ENCODE measurements at places on chromosomes 3 and 15. TPM values are rescaled to one million over a fixed set of nuclear protein-coding genes. Genes with fewer than 3 reads are reported as not detected.

DNA sequence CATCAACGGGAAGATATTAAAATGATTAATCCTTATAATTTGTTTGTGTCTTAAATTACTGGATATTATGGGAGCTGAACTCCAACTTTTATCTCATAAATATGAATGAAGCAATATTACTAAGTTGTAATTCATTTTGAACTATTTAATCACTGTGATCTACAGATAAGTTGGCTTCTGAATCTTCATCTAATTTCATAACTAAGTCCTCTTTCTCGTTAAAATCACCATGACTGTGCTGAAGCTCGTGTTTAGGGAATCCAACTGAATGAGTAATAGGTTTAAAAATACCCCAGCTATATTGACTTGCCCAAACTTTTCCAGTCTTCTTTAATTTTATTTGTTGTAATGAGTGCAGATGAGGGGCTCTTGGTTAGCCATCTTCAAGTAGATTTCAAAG is 14.1 kb downstream of the MDFIC2 start:
- no peak for DNase-seq

GRCh38 chr3:56880720-56881575 is 79.2 kb upstream of the ARHGEF3 start:
- DNase-seq = no peak

DNA sequence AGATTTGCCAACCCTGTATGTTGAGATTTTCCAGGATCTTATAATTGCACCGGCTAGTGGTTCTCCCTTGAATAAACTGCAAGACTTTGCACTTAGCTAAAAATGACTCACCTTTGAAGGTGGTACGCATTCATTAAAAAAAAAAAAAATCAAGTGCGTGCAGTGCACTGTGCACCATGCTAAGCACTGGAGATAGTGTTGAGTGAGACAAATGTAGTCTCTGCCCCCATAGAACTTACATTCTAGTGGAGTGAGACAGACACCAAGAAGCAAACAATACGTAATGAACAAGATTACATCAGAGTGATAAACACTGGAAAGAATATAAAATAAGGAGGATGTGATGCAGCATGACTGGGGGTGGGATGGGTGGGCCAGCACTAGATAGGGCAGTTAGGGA is 69.4 kb downstream of the ITPR1 start:
- no peak for DNase-seq

DNA sequence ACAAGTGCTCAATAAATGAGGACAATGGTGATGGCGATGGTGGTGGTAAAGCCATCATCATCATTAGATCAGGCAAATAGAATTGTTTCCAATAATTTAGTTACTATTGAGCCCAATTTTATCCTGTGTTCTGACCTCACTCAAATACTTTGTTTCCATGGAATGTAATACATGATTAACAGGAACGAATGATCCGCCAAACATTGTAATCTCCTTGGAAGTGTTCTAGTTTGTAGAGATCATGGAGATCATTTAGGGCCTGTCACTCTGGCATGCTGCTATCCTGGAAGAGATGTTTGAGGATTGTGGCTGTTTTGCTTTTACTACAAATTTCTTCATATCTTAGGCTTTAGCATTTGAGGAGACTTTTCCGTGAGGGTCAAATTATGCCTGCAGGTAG is 2.8 kb downstream of the COL6A6 start:
- DNase-seq = no peak

DNA sequence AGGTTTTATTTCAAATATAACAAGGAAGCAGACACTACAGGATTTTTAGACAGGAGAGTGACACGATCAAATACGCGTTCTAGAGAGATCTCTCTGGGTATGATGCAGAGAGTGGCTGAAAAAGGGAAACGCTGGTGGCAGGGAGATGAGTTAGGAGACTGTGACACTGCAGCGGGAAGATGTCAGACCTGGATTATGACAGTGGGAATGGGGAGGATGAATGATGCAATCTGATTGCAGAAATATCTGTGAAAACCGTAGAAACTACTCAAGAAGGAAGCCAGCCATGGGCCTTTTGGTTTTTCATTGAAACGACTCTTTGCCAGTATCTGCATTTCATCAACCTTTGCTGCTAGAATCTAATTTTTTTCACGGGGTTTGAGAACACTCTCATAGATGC is 157.9 kb downstream of the FAM43A start:
- no peak for DNase-seq

DNA sequence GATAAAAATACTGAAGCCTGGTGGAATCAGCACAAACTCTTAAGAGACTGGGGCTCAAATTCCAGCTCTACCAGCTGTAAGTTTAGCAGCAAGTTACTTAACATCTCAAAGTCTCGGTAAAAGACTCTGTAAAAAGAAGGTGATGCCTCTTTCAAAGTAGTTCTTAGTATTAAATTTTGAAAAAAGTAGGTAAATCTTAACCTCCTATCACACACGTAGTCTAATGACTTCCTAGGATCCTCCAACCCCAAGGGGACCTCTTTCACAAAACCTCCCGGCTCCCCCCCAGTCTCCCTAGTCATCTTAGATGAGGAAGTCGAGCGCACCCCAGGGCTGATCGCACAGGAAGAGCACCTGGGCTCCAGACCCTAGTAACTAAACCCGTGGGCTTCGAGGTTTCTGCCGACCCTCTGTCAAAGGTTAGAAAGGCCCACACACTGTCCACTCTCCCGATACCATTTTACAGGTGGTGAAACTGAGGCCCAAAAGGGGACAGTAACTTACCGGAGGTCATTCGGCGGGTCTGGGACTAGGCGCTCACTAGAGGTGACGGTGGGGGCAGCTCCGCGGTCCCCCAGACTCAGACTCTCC is 427 bp downstream of the MBD4 start:
- no peak for DNase-seq

- DNase-seq = no peak
Observed at GRCh38 chr15:99692825-99693224, 40.4 kb downstream of the LYSMD4 start.

GRCh38 chr3:185764163-185764979 is 60.5 kb downstream of the IGF2BP2 start:
- DNase-seq = no peak

The IL17RD gene
- 3.1 TPM for total RNA-seq

The ATP10A gene
- 59.4 TPM for total RNA-seq

- no peak for DNase-seq
Observed at GRCh38 chr3:64272842-64273241, 47.6 kb upstream of the PRICKLE2 start.

DNA sequence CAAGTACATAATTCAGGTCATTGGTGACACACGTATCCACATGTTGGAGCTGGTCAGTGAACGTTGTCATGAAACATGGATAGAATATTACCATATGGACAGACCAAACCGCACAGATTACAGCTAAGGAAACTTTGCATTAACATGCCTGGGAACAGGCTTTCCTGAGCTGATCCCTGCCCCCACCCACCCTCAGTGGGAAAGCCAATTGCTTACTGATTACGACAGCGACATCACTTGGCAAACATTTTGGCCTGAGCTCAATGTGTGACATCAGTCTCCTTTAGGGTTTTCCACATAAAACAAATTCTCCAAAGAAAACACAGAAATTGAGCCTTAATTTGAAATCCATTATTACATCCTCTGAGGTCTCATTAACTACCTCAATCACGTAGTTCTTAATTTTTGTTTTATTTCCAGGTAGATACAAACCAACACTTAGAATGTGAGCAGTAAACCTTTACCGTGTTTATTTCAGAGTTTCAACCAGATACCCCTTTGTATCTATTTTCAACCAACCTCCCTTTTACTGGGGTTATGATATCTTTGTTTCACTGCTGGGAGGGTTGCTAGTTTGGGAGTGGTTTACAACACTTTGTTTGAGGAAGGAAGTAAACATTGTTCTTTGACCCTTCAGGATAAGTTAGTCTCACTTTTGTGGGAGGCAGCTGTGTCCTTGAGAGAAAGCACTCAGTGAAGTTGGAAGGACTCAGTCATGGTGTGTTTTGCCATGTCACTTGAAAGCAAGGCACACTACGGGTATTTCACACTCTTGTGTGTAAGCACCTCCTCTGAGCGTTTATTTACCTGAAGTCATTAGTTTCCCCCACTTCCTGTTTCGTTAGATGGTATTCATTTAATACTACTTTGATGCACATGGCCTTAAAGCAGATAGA is 103.1 kb downstream of the CMSS1 start:
- DNase-seq = no peak

- no peak for DNase-seq
Observed at GRCh38 chr15:82168757-82169156, 93.8 kb downstream of the EFL1 start.

DNA sequence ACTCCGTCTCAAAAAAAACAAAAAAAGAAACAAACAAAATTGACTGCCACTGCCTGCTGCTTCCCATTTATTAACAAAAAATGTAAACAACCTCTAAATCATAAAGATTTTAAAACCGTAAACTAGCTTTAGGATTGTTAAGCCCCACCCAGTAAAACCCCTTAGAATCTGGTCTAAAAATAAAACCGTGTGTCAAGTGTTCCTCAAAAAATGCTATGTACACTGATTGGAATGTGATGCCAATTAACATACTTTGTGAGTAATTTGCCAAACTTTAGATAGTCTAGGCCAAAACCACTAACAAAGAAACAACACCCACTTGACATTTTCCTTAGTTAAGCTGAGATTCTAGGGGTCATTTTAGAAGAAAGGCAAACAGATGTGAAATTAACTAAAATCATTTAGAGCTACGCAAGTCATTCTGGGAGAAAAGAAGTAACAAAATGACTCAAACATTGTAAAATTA is 5.3 kb downstream of the RAF1 start:
- DNase-seq = no peak

The MCTP2 gene
- 16.6 TPM for total RNA-seq

The GPR87 gene
- total RNA-seq = not detected

DNA sequence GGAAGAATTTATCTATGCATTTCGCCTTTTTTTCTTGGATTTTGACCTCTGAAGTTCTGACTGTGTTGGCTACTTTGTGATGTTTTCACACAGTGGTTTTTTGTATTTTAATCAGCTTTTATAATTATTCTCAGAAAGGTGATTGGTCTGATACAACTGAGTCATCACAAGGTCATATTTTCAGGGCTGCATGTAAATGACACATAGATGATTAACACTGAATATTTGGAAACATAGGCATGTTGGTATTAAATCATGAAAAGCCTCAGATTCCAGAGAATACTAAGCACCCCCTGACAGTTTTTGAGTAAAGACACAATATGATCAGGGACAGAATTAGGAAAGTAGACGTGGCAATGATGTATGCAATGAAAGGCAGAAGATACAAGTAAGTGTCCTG is 175.5 kb upstream of the SLCO3A1 start:
- DNase-seq = no peak

DNA sequence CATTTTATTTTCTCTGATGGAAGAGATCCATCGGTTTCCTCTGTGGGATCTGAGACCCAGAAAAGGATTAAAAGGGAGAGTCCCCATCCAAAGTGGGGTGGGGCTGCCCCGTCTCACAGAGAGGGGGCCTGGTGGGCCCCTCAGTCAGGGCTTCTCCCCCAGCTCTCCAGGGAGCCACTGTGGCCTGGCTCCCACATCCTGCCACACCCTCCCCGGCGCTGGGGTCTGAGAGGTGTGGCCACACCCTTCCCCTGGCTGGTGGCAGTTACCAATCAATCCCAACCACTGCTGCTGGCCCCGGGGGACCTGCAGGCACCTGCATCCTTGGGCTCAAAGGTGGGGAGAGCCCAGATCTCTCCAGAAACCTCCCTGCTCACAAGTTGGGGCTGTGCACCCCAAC is 161.8 kb upstream of the IQSEC1 start:
- DNase-seq = no peak

DNA sequence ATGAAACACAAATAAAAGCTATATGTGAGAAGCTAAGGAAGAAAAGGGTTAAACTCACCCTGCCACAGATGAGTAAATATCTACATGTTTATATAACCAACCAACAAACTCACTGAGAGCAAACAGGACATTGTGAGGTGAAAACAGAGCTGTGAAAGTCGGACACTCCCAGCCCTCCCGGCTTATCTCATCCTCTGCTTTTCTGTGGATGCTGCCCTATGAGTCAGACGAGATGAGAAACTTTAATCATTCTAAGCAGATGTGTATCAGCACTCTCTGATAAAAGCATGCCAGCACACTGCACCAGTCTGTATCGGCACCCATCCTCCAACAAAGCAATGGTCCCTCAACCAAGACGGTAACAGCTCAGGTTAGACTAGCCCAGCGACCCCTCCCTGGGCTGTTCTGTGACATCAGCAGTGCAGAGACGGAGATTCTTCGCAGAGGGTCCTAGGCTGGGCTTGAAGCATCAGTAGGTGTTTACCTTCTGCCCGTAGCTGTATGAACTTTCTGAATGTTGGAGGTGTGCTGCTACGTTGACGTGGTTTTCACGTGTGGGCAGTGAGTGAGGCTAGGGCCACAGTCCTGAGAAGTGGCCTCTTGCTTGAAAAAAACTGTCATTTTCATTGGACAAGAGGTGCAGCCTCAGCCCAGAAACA is 119.8 kb upstream of the ALDH1A3 start:
- DNase-seq = no peak

The SPG11 gene
- total RNA-seq = 76.0 TPM

GRCh38 chr3:133276594-133276993 is 123.3 kb upstream of the BFSP2 start:
- no peak for DNase-seq

The DPPA2 gene
- total RNA-seq = not detected

DNA sequence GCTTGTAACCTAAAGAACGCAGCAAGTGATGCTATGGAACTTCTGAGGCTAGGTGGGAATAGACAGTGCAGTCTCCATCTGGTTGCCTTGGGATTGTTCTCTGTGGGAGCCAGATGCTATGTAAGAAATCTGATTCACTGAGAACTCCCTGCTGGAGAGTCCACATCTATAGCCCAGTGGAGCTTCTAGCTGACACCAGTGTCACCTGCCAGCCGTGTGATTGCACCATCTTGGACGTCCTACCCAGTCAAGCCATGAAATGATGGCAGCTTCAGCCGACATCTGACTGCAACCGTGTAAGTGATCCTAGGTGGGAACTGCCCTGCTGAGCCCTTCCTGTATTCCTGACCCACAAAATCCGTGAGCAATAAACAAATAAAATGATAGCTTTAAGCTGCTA is 12.4 kb upstream of the FYCO1 start:
- DNase-seq = no peak

The ICE2 gene
- 19.4 TPM for total RNA-seq

DNA sequence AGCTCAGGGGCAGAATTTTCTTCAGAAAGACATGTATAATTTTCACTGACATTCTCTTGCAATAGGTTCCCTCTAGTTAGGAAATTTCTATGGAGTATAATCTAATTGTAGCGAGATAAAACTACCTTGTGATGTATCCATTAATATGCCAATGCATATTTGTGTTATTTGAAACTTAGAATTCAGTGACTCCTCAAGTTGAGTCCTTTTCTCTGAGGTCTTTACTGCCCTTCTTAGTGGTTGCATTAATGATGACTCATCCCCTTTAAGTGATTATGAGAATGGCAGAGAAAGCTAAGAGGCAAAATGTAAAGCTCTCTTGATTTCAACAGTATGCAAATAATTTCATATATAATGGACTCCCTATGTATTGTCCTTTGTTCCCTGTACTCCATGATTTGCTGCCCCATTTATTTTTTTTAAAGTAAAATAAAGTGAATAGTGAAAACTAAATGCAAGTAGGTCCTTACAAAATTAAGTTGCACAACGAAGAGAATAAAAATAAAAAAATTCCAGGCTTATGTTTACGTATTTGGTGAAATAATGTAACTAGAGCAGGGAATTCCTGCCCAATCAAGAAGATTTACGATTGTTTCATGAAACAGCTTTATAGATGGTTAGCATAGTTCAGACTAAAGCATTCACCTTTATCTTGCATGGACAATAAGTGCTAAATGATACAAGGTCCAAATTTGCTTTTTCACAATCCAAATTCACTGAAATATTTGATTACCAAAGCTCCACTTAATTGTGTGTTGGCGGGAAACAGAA is 78.1 kb downstream of the ZPLD1 start:
- no peak for DNase-seq
